ENCODE measurements at places on chromosomes 3 and 15.

DNA sequence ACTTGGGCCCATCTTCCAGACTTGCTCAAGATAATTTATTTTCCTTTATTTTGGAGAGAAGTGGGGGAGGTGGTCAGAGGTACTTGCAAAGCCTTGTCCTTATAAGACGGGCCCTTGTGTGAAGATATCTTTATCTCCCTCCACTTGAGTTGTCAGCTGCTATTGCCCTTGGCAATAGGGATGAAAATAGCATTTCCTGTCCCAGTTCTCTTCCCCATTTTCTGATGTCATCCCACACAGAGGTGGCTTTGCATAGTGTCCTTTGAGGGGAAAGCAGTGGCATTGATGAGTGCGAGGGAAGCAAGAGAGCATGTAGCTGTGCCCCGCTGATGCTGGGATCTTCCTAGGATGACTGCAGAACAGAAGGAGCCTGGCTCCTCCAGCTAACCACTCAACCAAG, 41.9 kb upstream of the TUBGCP5 start:
- no peak for DNase-seq

- DNase-seq, result no peak
Observed at GRCh38 chr3:62197350-62198012, 175.9 kb downstream of the FEZF2 start.

DNA sequence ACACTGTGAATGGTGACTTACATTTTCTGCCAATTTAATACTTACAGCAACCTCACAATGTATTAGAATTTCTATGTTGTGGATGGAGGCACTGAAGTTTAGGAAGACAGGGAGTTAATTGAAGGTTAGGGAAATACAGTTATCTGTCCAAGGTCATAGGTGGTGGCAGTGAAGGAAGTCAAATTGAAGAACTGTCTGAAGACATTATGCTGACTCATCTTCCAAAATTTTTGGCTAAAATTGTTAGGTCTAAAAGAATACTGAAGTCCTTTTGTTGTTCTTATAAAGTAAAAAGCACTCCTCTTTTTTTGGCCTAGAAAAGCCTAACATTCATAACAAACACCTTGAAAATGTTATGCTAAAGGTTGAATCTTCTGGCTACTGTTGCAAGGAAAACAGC, 27.7 kb downstream of the EMC4 start:
- DNase-seq, result no peak

DNA sequence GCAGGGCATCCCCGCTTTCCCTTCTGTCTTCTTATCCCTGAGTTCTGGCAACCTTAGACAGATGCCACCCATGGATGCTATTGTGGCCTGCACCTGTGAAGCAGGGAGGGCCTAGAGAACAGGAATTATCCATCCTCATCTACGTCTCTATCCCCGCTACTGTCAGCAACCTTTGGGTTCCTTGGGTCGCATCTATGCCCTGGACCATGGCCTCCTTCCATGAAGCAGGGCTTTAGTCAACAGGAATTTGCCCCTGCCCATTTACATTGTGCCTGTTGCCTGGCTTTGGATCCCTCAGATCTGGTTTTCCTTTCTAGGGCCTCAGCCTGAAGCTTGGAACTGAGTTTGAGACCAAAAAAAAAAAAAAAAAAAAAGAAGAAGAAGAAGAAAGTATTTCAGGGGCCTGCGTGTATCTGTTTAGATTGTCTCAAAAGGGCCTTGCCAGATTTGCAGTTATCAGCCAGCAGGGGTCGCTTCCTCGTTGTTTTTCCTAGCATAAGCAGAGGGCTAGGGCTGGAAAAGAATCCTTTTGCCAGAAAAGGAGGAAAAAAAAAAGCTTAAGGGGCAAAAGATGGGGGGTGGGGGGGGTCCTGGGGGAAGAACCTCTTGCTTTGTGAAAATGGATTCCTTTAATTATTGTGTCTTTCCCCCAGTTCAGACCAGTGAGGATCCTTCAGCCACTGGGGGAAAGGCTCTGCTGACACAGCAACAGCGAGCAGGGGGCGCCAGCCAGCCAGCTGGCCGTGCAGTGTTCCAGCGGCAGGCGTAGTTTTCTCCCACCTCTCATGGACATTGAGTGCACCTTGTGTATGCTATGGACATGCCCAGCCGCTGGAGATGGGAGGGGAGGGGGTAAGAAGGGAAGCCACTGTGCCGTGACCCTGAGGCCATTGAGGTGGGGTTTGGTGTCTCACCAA, 65.7 kb upstream of the ALDH1L1 start:
- peak; percentile 20 for DNase-seq

DNA sequence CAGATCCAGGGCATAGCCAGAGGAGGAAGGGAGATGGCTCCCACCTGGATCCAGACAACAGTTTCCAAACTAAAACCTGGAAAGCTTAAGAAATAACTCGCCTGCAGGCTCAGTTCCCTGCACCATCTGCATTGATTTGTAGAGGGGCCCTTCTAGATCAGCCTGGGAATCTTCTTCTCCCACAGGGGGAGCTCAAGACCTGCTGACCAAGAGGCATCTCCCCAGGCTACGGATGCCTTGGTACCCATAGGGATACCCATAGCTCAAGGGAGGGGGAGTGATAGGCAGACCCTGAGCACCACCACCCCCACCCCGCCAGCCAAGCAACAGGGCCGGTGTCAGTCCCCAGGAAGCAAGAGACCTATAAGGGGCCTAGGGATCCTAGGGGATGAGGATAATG, 28.0 kb upstream of the DCLK3 start:
- peak; percentile 6 for DNase-seq

GRCh38 chr3:72017935-72018334, 233.0 kb upstream of the PROK2 start:
- DNase-seq, result no peak

- no peak for DNase-seq
Observed at GRCh38 chr3:87855211-87855610, 203.6 kb downstream of the CGGBP1 start.

DNA sequence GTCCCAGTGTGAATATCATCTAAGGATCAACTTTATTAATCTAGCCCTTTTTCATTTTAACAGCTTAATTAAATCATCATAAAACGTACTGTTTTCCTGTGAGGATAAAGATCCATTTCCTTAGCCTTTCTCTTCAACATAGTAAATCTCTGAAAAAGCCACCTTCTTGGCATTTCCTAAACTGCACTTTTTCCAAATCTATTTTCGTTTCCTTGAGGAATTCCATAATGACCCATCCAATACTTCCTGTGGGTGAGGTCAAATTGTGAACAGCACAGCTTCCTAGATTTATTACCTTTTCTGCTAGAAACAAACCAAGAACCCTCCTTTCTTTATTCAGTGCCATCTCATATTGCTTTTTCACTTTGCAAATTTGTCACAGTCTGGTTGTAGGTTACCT, 129.4 kb upstream of the CNTN4 start:
- no peak for DNase-seq
